ENCODE measurements at places on chromosomes 7 and 10.

DNA sequence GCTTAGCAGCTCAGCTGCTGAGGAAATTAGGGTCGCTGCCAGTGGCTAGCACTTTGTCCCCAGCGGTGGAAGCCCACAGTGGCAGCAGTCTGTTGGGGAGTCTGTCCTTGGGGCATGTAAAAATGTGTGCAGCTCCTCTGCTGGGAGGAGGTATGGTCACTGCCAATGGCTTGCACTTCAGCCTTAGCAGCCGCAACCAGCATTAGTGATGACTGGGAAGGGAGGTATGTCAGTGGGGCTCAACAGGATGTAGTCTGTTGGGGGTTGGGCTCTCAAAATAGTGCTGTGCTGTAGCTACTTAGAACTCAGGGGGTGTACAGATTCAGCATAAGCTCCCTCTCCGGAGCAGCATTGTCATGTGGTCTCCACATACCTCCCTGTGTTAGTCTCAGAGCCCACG lies 189.9 kb downstream of the ZEB1 start:
- DNase-seq: no peak

DNA sequence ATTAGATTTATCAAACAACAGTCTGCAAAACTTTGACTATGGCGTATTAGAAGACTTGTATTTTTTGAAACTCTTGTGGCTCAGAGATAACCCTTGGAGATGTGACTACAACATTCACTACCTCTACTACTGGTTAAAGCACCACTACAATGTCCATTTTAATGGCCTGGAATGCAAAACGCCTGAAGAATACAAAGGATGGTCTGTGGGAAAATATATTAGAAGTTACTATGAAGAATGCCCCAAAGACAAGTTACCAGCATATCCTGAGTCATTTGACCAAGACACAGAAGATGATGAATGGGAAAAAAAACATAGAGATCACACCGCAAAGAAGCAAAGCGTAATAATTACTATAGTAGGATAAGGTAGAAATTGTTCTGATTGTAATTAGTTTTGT lies 31.4 kb downstream of the LRRC17 start:
- DNase-seq: no peak

DNA sequence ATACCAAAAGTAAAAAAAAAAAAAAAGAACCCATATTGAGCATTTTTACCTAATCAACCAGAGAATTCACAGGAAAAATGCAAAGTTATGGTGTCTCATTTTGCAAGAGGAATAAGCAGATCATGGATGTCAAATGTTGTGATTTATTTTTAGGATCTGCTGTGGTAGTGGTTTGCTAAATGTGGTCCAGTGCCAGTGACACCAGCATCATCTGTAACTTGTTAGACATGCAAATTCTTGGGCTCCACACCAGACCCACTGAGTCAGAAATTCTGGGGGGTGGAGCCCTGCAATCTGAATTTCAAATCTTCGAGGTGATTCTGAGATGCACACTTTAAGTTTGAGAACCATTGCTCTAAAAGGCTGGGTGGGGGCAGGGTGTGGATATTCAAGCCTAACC lies 30.1 kb upstream of the ZEB1 start:
- no peak for DNase-seq

- DNase-seq: no peak
These were observed 307.7 kb downstream of the MDFIC start for GRCh38 chr7:115229401-115230105.

DNA sequence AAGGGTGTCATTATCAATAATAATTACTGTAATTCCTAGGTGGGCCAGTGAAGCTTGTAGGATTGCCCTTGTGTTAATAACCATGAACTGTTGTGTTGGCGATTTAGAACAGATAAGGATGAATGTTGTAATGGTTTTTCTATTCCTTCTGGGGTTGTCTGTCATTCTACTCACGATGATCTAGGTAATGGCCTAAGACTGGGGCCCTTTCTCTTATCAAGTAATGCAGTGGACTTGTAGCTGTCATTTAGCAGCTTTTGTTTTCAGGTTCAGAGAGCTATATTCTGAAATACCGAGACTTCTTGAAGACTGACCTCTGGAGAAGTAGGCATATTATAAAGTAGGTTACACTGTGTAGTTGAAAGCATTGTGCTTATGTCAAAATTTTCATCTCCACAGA lies 110.2 kb downstream of the TAF3 start:
- no peak for DNase-seq

DNA sequence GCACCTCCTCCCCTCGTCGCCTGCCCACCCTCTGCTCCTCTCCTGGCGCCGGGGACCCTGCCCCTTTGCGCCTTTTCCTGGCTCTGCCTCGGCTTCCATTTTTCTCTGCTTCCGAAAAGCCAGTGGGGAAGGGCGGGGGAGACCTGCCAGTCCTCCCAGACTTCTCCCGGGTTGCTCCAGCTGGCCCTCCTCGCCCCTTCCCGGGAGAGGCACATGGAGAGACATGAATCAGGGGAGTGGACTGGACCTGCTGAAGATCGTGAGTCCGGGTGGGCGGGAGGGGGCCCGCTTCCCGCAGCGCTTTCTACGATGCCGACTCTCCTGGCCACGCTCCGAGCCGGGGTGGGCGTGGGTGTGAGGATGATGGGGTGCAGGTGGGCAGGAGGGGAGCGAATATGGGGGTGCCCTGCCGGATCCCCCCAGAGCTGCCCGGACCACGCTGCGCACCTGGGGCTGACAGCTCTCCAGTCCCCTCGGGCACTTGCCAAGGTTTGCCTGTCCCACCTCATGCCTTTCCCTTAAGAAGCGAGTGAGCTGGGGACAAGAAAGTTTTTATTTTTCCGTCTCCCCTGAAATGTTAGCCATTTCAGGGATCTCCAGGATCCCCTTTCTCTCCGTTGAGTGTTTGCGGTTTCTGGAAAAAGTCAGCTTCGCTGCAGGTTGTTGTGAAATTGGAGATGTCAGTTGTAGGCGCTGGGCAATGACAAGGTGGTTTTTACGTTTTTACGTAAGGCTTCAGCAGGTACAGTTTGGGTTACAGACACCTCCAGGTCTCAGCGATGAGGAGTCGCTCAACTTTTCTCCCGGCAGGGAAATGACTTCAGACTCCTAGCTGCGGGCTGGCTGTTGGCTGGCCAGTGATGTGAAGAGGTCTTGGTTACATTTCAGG lies 977 bp downstream of the CACNB2 start:
- no peak for DNase-seq

GRCh38 chr10:128438417-128439063 lies 312.3 kb upstream of the MKI67 start:
- no peak for DNase-seq

DNA sequence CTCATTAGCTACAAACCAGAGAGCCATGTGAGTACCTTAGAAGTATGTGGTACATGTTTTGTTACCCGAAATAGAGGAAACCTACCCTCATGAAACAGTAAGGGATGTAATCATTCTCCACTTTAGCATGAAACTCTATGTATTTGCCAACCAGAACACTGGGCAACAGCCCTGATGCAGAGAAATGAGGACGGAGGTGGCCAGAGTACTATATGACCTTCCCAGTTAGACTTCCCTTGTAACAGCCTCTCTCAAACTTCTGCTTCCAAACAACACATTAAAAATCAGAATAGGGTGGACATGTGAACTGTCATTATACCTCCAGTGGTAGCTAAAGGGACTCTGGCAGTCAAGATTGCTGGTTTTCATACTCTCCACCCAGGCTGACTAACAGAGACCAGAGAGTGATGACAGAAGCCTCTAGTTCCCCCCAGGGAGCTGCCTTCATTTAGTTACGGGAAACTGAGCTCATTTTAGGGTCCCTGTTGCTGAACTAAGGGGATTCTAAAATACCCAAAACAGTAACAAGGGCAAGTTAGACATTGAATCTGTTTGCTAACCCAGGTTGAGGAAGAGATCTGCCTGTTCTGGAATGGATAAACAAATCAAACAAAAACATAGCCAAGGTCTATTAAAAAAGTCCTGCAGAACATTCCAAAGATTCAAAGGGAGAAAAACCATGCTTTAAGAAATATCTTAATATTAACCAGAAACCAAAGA lies 83.1 kb downstream of the VPS41 start:
- DNase-seq: no peak

GRCh38 chr7:18593602-18594279 lies 98.2 kb downstream of the HDAC9 start:
- no peak for DNase-seq

- no peak for DNase-seq
These were observed 98.3 kb downstream of the CDH23 start for GRCh38 chr10:71494980-71495381.

- DNase-seq: no peak
These were observed 128.7 kb downstream of the TSPAN12 start for GRCh38 chr7:120729245-120729644.

GRCh38 chr7:137846827-137847567 lies at the start of gene DGKI:
DGKI (minus strand) TSS chr7:137846974.
- no peak for DNase-seq

DNA sequence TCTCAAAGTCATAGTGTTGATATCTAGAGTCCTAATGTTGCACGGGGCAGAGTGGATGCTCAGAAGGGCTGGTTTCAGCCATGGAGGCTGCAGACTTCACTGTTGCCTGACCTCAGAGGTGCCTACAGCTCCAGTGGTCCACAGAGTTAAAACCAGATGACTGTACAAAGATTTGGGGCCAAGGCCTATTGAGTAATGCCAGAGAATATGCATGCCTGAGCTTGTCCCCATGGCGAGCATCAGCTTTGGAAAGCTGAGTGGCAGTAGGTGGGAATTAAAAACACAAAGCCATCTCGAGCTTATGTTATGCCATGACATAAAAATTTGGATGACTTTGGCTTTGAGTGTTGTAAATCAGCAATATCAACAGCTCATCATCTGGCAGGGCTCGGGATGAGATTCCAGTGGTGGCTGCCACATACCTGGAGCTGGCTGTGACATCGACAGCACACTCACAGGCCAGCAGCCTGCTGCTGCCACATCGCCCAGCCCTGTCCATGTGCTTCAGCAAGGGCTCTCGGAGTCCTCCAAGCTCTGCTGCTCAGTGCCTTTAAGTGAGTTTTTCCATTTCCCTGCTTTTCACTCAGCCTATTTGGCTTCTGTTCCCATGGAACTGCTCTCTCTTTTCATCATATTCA lies 379.6 kb downstream of the TNS3 start:
- no peak for DNase-seq

GRCh38 chr10:81116201-81116600 lies 578.5 kb downstream of the SH2D4B start:
- DNase-seq: no peak

- DNase-seq: no peak
These were observed 228.6 kb downstream of the VTI1A start for GRCh38 chr10:112675560-112676083.

GRCh38 chr7:127154101-127154500 lies 98.6 kb downstream of the GRM8 start:
- DNase-seq: no peak

DNA sequence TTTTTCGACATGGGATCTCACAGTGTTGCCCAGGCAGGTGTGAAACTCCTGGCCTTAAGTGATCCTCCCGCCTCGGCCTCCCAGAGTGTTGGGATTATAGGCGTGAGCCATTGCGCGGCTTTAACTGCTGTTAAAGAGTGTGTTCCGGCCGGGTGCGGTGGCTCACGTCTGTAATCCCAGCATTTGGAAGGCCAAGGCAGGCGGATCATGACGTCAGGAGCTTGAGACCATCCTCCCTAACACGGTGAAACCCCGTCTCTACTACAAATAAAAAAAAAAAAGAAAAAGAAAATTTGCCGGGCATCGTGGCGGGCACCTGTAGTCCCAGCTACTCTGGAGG lies 1.1 kb downstream of the RABGEF1 start:
- DNase-seq: no peak

DNA sequence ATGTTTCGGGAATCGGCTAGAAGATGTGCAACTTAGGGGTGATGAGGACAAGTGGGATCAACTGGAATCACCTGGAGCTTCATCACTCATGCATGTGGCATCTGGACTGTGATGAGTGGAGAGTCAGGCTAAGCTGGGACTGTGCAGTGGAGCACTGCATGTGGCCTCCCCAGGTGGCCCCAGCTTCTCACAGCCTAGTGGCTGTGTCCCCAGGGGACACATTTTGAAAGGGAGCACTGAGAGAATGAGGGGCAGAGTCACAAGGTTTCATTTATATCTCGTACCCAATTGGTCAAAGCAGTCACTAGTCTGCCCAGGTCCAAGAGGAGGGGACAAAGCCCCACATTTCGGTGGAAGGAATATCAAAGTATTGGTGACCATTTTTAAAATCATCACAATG lies 54.8 kb upstream of the TCF7L2 start:
- DNase-seq: no peak

DNA sequence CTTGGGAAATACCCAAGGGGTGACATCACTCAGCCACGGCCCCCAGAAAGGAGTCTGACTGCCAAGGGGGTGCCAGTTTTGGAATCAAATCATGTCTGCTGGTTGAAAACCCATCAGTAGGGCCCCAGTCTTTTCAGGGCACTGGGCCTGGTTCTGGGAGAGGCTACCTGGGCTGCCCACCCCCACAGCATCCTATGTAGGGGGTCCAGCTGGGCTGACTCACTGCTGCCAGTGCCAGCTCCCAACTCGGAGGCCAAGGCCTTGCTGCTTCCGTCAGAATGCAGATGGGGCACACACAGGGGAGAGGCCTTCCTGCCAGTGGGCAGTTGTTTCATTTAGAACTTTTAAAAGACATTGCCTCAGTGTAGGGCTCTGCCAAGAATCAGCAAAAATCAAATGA lies 39.5 kb upstream of the DMBT1 start:
- DNase-seq: no peak

DNA sequence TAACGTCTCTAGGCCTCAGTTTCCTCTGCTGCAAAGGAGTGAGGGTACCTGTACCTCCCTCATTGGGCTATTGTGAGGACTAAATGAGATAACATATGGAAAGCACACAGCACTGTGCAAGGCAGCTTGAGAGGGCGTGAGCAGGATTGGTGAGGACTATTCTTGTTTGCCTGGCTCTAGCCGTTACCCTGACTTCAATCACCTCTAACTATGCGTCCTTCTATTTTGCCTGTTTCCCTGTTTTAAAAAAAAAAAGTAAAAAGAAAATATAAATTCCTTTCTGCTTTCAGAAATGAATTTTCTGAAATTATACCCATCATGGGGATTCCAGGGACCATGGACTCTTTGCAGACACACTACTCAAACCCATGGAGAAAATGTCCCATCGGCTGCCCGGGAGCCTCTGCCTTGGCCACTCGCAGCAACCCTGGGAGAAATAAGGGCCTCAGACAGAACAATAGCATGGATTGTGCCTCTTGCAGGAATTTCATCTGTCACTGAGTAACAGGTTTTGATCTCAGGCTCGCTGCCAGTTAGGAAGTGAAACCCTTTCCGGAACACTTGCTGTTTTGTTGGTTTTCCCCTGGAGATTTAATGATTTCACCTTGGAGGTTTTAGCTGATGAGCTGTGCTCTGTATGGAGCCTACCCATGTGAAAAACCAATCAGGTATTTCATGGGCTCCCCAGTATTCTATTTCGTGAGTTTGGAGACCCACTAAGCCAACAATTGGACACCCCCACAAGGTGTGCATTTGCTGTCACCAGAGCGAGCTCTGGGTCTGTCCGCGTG lies 55.6 kb downstream of the STEAP1B start:
- DNase-seq: no peak

Data from stimulated activated CD4-positive, alpha-beta T cell treated with anti-CD3 and anti-CD28 coated beads, Interleukin-15, amount 100 ng/mL, for 48 hours (primary cell).